Fibroblast of upper back skin (primary cell): ENCODE measurements at places on chromosomes 4 and X.

GRCh38 chr4:7719354-7720174 lies 220.1 kb downstream of the AFAP1 start:
- peak; percentile 40 for DNase-seq

- no peak for DNase-seq
Observed at GRCh38 chr4:165553221-165553810, 174.5 kb downstream of the CPE start.

GRCh38 chrX:97594646-97595224 lies 711.0 kb downstream of the RPA4 start:
- no peak for DNase-seq

DNA sequence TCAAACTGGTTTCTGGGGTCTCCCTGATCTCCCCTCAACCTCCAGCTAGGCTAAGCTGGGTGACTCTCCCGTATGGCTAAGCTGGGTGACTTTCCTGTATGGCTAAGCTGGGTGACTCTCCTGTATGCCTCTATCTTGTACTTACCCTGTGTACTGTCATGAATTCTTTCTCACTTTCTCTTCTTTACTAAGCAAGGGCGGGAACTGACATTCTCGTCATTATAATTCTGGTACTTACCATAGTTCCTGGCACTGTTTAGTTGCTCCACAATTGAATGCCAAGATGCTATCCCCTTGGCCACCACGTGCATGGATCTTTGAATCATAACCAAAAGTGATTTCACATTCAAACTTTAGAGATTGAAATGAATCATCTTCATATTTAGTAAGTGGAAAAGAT lies 8.8 kb downstream of the INTU start:
- peak; percentile 29 for DNase-seq

DNA sequence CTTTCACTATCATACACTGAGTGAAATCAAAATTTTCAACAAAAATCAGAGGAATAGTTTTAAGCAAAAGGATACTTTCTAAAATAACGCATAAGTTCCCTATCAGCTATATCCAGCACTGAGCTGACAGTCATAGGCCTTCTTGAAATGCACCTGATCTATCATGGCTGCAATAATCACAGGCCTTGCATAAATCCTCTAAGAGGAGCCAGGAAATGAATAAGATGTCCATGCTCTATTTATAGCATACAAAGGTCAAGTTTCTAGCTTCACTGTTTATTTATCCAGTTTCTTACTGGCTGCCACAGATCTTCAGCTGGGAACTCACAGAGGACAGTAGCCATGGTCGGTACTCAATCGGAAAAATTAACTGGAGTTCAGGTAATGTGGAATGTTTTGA lies 235.9 kb upstream of the DMD start:
- no peak for DNase-seq
